HFFc6 (cell line): ENCODE measurements at places on chromosomes 7 and 10. TPM values are rescaled to one million over a fixed set of nuclear protein-coding genes. Genes with fewer than 3 reads are reported as not detected.

DNA sequence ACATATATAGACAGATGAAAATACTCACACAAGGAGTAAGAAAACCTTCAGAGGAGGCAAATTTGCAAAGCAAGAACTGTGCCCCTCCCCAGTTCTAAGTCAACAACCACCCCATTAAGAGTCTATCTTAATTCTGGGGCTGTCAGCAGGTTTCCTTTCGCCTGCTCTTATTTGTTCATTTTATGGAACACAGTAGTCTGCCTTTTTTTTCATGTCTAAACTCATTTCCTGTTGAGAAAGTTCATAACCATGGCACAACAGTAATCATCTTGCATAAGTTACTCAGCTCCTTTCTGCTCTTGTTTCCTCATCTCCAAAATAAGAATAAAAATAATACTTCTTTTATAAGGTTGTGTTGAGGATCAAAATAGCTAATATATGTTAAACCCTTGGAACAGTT, 25.8 kb upstream of the AMPH start:
- no peak overlapping the region for H3K4me3 ChIP-seq
- no peak overlapping the region for H3K27ac ChIP-seq
- H3K4me1 ChIP-seq, result peaks cover 12% of the 10 kb centered on the region
- H3K27me3 ChIP-seq, result no peaks in the 10 kb centered on the region
- DNase-seq, result no peak
- H3K36me3 ChIP-seq, result no peaks in the 10 kb centered on the region

Gene SEMA3C
- 53.1 to 77.5 TPM (median 70.1 TPM) in 3 replicates for total RNA-seq

- H3K36me3 ChIP-seq, result no peaks in the 10 kb centered on the region
- H3K27ac ChIP-seq, result no peak overlapping the region
- no peak for DNase-seq
- H3K27me3 ChIP-seq, result no peaks in the 10 kb centered on the region; the same call in 1 of the 2 replicates
- H3K4me1 ChIP-seq, result no peaks in the 10 kb centered on the region
Measured at GRCh38 chr10:75860009-75860408, 428.6 kb downstream of the LRMDA start.

GRCh38 chr7:117036836-117037235, 83.5 kb downstream of the ST7 start:
- DNase-seq, result no peak
- H3K4me3 ChIP-seq, result no peak overlapping the region
- no peaks in the 10 kb centered on the region; the same call in 1 of the 2 replicates for H3K36me3 ChIP-seq
- H3K27ac ChIP-seq, result no peak overlapping the region

Gene CALN1
- not detected in 2 replicates for total RNA-seq

Gene NAT16
- not detected in 3 replicates for total RNA-seq

DNA sequence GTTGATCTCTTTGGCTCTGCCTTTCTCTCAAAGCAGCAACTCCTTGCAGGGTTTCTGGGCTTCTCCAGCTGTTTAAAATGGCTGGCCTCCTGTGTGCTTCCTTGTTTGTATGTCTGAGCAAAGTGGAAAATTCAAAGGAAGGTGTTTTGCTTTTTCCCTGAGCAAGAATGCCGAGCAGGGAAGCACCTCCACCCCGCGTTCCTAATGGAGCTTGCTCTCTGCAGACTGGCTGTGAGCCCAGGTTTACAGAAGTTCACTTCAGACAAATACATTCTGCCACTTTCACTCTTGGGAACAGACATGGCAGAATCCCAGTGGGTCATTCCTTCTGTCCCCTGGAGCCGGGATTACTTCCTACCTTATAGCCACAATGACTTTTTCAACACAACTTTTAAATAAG, 181.8 kb upstream of the AGK start:
- H3K4me1 ChIP-seq, result peaks cover 13% of the 10 kb centered on the region
- no peak overlapping the region for H3K4me3 ChIP-seq
- H3K27me3 ChIP-seq, result no peaks in the 10 kb centered on the region; the same call in 1 of the 2 replicates
- DNase-seq, result no peak

- H3K4me1 ChIP-seq, result no peaks in the 10 kb centered on the region
- DNase-seq, result no peak
- H3K4me3 ChIP-seq, result no peak overlapping the region
- H3K36me3 ChIP-seq, result no peaks in the 10 kb centered on the region
- no peak overlapping the region for H3K27ac ChIP-seq
- H3K27me3 ChIP-seq, result no peaks in the 10 kb centered on the region
Measured at GRCh38 chr10:128687408-128687807, 561.2 kb upstream of the MKI67 start.

Gene ZNF398
- 10.4 to 12.1 TPM (median 11.5 TPM) in 3 replicates for total RNA-seq

Gene TMEM225B
- total RNA-seq, result 0.33 to 0.66 TPM (median 0.54 TPM) in 3 replicates

DNA sequence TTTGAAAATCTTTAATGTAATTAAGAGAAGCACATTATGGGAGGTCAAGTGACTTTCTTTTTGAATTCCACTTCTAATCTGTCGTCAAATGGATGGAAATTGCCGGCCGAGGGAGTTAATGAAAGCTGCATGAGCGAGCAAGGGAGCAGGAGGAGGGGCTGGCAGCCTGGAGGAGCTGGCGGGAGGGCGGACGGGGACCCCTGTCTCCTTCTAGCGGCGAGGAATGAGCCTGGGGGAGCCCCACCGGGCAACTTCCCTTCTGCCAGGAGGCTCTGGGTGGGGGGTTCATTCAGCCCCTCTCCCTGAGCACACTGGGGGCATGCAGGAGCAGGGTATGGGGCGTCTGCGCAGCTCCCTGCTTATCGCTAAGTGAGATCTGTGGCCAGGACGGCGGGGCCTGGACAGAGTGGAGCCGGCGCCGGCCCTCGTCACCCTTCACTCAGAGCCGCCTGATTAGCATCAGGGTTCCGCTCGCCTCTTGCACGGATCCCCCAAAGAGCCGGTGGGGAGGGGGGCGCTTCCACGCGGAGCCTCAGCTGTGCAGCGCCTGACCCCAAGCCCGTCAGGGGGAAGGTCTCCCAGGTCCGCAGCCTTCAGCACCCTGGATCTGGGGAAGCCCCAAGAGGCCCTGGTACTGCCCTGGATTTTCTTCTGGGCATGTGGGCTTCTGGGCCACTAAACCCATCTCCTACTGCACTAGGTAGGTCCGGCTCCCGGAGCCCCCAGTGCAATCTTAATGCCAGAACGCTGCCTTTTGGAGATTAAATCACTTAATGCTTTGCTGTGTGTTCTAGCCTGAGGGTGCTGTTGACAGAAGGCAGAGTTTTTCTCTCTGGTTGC, 680.8 kb downstream of the LRMDA start:
- peak; percentile 57 for DNase-seq
- no peaks in the 10 kb centered on the region for H3K27me3 ChIP-seq
- H3K36me3 ChIP-seq, result peaks cover 19% of the 10 kb centered on the region
- H3K4me1 ChIP-seq, result peaks cover 61% of the 10 kb centered on the region
- H3K4me3 ChIP-seq, result peak overlapping the region; percentile 59

DNA sequence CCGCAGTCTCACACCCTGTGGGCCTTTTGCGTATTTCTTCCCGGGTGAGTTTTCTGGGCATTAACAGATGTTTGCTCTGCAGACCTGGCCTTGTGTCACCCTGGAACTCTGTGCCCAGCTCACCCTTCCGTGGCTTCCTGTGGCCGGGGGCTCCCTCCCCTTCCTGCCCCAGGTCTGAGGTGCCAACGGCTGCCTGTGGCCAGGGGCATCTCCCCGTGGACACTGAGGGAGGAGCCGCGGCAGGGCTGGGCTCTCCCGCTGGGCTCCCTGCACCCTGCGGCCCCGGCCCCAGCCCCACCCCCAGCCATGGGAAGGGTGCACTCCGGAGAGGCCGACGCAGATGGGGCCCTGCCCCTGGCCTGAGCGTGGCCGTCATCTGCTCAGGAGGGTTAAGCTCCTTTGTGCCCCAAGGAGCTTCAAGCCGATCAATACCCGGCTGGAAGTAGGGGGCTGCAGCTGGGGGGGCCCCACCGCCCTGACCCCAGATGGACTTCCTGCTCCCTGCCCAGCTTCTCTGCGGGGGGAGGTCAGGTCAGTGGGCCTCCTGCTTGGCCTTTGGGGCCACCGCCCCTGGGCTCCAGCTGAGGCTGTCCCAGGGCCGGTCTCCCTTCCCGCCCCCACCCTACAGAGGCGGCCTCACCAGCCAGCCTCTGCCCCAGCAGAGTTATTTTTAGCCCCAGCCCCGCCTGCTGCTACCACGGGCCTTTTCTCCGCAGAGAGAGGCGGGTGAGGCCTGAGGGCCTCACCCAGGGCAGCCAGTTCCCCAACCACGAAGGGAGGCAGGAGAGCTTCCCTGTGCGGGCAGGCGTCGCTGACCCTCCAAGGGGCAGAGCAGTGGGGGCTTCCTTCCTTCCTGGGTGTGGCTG, 24.2 kb downstream of the PWWP2B start:
- peak overlapping the region; percentile 70 for H3K27ac ChIP-seq
- H3K4me1 ChIP-seq, result no peaks in the 10 kb centered on the region
- DNase-seq, result peak; percentile 60

DNA sequence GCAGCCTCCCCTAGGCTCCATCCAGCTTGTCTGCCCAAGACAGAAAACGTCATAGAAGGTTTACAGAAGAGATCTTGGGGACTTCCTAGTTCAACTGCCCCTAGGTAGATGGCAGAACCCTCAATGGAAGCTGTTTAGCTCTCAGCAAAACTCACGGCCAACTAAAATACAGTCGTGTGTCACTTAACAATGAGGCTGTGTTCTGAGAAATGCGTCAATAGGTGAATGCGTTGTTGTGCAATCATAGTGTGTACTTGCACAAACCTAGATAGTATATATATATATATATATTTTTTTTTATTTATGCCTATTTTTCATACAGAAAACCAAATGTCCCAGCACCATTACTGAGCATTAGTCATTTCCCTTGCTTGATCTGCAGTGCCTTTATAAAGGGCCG, 100.4 kb upstream of the SH2B2 start:
- H3K4me3 ChIP-seq, result no peak overlapping the region
- no peak overlapping the region for H3K27ac ChIP-seq
- H3K4me1 ChIP-seq, result no peaks in the 10 kb centered on the region
- peaks cover 13% of the 10 kb centered on the region for H3K36me3 ChIP-seq
- peaks cover 3% of the 10 kb centered on the region; the same call in 1 of the 2 replicates for H3K27me3 ChIP-seq

DNA sequence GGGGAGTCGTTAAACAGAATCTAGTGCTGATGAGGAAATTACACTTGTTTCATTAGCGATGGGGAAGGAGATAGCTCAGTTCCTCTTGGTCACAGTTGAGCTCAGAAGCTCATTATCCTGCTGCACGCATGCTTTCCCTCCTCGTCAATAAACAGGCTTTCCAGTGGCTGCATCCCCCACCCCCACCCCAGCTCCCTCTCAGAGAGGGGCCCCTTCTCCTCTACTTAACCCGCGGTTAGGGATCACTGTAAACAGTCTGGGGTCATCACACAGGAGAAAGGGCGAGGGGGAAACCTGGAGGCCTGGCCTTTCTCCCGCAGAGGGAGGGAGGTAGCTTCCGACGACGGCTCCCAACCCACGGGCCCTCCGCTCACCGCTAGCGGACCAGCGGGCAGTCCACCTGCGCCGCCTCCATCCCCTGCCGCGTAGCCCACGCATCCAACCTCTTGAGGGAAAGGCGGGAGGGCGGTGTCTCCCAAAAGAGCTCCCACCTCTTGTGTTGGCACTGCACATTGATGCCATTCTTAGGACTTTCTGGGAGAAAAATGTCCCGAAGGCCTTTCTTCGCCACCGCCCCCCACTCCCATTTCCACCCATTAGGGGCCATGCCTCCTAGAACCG, 80.8 kb downstream of the PAX2 start:
- peaks cover 68% of the 10 kb centered on the region for H3K27me3 ChIP-seq
- no peak overlapping the region for H3K27ac ChIP-seq
- H3K4me3 ChIP-seq, result no peak overlapping the region
- no peak for DNase-seq
- H3K36me3 ChIP-seq, result no peaks in the 10 kb centered on the region
- peaks cover 15% of the 10 kb centered on the region for H3K4me1 ChIP-seq

GRCh38 chr10:34824870-34825269, 9.8 kb upstream of the PARD3 start:
- H3K4me3 ChIP-seq, result no peak overlapping the region
- peaks cover 15% of the 10 kb centered on the region for H3K4me1 ChIP-seq
- no peak overlapping the region for H3K27ac ChIP-seq
- H3K27me3 ChIP-seq, result peaks cover 7% of the 10 kb centered on the region

GRCh38 chr7:36928311-36928710, 204.0 kb upstream of the AOAH start:
- H3K4me3 ChIP-seq, result no peak overlapping the region
- no peaks in the 10 kb centered on the region for H3K4me1 ChIP-seq
- H3K36me3 ChIP-seq, result peaks cover 4% of the 10 kb centered on the region
- no peak overlapping the region for H3K27ac ChIP-seq
- DNase-seq, result no peak

GRCh38 chr7:128389618-128390329, 20.0 kb downstream of the IMPDH1 start:
- H3K27ac ChIP-seq, result no peak overlapping the region
- peaks cover 5% of the 10 kb centered on the region for H3K4me1 ChIP-seq
- no peak for DNase-seq
- no peaks in the 10 kb centered on the region for H3K36me3 ChIP-seq

- no peak overlapping the region for H3K27ac ChIP-seq
- no peaks in the 10 kb centered on the region; the same call in 1 of the 2 replicates for H3K36me3 ChIP-seq
- peaks cover 44% of the 10 kb centered on the region for H3K4me1 ChIP-seq
- H3K27me3 ChIP-seq, result peaks cover 9% of the 10 kb centered on the region
- DNase-seq, result peak; percentile 13
Measured at GRCh38 chr7:132082394-132082793, 493.9 kb downstream of the PLXNA4 start.

DNA sequence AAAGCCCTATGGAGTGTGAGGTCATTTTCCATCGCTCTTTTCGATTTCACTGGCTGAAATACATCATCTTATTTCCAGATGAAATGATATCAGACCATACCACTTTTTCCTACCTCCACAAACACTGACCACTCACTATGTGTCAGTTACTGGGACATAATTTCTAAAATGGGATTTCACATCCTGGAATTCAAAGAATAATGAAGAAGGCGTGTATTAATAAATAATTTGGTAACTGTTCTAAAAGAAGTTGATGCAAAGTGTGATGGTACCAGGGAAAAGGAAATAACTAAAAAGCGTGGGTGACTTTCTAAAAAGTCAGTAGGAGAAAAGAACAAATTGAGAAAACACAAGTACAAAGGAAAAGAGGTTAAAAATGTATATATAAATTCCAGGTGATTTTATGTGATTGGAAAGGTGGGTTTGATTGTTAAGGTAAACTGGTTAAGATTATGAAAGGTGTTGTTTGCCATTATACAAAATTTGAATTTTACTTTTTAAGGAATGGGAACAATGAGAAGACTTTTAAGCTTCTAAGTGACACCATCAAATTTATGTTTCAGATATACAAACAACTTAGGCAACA, 764 bp upstream of the NDUFA5 start:
- H3K36me3 ChIP-seq, result no peaks in the 10 kb centered on the region
- no peaks in the 10 kb centered on the region for H3K4me1 ChIP-seq
- H3K27me3 ChIP-seq, result peaks cover 5% of the 10 kb centered on the region
